Vagina (tissue), 2 donors: ENCODE measurements at places on chromosomes 16 and 17. TPM values are rescaled to one million over a fixed set of nuclear protein-coding genes. Genes with fewer than 3 reads are reported as not detected.

OMG gene
- total RNA-seq = not detected

SYCE1L gene
- total RNA-seq = 4.2 TPM

DNA sequence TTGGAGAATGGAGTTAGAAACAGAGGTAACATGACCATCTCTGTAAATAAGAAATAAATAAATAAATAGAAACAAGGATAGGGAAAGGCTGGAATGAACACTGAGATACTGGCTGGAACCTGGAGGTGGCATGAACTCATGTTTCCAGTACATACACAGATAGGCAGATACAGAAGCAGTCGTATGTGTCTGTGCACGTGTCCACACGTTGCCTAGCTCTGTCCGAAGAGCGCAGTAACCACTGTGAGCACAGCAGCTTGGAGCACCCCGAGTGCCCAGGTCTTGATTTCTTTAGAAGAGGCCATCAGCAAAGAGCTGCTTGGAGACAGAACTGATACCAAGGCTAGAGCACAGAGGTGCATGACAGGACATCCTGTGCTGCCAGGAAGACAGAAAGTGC is 37.1 kb upstream of the SLC38A8 start:
- no peak for DNase-seq

DNA sequence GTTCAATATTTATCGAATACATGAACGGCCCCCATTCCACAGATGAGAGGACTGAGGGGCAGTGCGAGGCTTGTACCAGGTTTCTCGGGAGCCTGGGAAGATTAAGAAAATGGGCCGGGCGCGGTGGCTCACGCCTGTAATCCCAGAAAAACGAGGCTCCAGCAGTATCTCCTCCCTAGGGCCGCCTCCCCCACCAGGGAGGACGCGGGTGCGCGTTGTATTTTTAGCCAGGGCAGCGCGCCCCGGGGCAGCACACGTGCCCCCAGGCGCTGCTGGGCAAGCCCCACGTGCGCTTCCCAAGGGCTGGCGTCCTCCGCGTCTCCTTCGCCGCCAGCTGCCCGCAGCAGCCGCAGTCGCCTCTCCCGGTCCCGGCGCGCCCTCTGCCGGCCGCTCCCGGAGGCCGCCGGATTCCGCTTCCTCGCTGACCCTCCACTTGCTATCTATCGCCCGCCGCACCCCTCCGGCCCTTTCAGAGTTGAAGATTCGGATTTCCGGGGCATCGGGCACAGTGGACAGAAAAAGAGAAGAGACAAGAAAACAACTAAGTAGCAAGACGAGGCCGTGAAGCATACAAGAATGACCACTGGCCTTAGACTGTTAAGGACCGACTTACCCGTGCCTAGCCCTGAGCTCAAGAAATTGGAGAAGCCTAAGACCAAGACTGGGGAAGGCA is 1.9 kb upstream of the YBX2 start:
- DNase-seq = no peak

GRCh38 chr17:30336369-30337171 is 2.7 kb upstream of the TMIGD1 start:
- DNase-seq = no peak
